GM12878 (cell line): ENCODE measurements at places on chromosomes 13 and 19. TPM values are rescaled to one million over a fixed set of nuclear protein-coding genes. Genes with fewer than 3 reads are reported as not detected.

DNA sequence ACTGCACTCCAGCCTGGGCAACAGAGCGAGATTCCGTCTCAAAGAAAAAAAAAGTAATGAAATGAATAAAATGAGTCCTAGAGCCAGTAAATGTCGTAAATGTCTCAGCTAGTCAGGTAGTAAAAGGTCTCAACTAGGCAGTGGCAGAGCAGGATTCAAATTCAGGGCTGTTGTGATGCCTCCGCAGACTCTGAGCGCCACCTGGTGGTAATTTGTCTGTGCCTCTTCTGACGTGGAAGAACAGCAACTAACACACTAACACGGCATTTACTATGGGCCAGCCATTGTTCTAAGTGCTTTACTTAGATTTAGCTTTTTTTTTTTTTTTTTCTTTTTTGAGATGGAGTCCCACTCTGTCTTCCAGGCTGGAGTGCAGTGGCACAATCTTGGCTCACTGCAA is 30.2 kb downstream of the CYP2F1 start:
- DNase-seq: peak; percentile 11

- no peak for DNase-seq
Observed at GRCh38 chr19:4909156-4909896, at the start of gene UHRF1. UHRF1 (plus strand) TSS chr19:4909501; CDS start chr19:4910886, 1,385 bp downstream.

GRCh38 chr13:83372786-83373185 is 509.5 kb downstream of the SLITRK1 start:
- DNase-seq: no peak

- DNase-seq: no peak
Observed at GRCh38 chr19:33438987-33439781, 65.7 kb downstream of the CEBPG start.

The APOC1 gene
- 2.7 and 3.8 TPM in 2 replicates for total RNA-seq

The TEX26 gene
- not detected in 2 replicates for total RNA-seq

The ACP7 gene
- total RNA-seq: not detected in 2 replicates
